ENCODE measurements at places on chromosomes 7 and 10.

GRCh38 chr7:102270178-102270887, 16.3 kb upstream of the SH2B2 start:
- no peaks in the 10 kb centered on the region for H3K4me1 ChIP-seq
- no peak overlapping the region for H3K4me3 ChIP-seq
- no peak overlapping the region for H3K27ac ChIP-seq
- H3K27me3 ChIP-seq = no peaks in the 10 kb centered on the region
- no peaks in the 10 kb centered on the region for H3K36me3 ChIP-seq

DNA sequence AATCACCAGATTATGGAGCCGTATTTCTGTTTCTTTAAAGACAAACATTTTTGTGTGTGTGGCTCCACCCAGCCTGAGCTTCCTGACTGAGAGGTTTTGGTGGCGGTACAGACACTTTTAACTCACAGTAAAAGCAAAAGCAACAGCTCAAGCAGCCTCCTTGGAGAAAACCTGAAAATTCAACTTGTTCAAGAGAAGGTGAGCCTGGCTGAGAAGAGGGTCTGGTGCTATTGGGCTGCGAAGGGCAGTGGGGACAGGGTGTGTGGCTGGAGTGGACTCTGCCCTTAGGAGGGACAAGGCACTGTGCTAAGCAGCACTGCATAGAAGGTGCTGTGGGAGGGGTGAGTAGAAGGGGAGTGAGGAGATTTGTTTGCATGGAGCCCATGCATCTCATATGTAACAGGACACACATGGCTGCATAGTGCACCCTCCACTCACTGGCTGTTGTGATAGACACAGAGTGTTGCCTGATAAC, at the start of gene GIMAP7:
GIMAP7 (plus strand) TSS at position 125 of the 475 bp plus-strand sequence. CDS start 5,103 bp downstream, outside the sequence.
- no peaks in the 10 kb centered on the region for H3K36me3 ChIP-seq
- H3K4me1 ChIP-seq = no peaks in the 10 kb centered on the region
- H3K27me3 ChIP-seq = no peaks in the 10 kb centered on the region
- H3K27ac ChIP-seq = no peak within 1 kb of the TSS

DNA sequence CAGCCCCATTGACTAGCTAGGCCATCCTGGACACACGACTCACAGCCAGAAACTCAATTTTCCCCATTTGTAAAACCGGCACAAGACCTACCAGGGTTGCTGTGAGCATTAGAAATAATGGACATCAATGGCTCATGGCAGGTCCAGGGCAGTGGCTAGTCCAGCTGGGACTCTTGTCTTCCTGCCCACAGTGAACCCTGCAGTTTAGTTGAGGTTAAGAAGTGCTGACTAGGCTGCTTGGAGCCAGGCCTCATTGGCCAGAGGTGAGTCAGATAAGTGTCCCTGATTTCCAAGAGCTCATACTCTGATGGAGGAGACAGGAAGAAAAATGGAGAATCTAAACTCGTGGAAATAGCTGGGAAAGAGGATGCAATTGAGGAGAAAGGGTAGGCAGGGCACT, 123.4 kb upstream of the ZNF92 start:
- no peak overlapping the region for H3K27ac ChIP-seq
- H3K36me3 ChIP-seq = no peaks in the 10 kb centered on the region
- no peaks in the 10 kb centered on the region for H3K27me3 ChIP-seq
- no peaks in the 10 kb centered on the region for H3K4me1 ChIP-seq

- no peak for DNase-seq
- no peaks in the 10 kb centered on the region for H3K4me1 ChIP-seq
- no peaks in the 10 kb centered on the region for H3K36me3 ChIP-seq
- H3K27ac ChIP-seq = no peak overlapping the region
- H3K4me3 ChIP-seq = no peak overlapping the region
Measured at GRCh38 chr7:129986600-129986999, 33.8 kb upstream of the UBE2H start.

DNA sequence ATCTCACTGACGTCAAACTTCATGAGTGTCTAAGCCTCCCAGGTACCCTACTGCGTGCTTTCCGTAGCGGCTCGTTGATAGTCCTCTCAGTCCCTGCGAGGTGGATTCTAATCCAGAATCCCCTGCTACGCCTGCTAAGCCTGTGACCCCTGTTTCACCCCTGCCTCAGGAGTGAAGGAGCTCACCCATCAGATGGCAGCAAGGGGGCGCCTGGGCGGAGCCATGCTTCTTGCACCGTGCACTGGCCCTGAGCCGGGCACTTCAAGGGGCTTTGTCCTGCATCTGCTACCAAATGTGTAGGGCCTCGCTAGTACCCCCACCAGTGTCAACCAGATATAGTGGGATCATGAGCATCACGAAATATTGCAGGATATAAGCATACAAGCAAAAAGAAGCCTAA, 918 bp upstream of the STRA8 start:
- H3K4me3 ChIP-seq = no peak overlapping the region
- H3K27ac ChIP-seq = no peak overlapping the region

GRCh38 chr7:141072548-141073172, 1.2 kb upstream of the TMEM178B start:
- no peaks in the 10 kb centered on the region for H3K36me3 ChIP-seq
- peaks cover 7% of the 10 kb centered on the region for H3K27me3 ChIP-seq
- H3K4me3 ChIP-seq = peak overlapping the region; percentile 51
- no peak overlapping the region for H3K27ac ChIP-seq
- H3K4me1 ChIP-seq = peaks cover 2% of the 10 kb centered on the region

- no peaks in the 10 kb centered on the region for H3K27me3 ChIP-seq
- H3K4me1 ChIP-seq = no peaks in the 10 kb centered on the region
- no peak overlapping the region for H3K27ac ChIP-seq
- H3K4me3 ChIP-seq = no peak overlapping the region
- DNase-seq = no peak
Measured at GRCh38 chr7:108805808-108806397, 236.2 kb downstream of the DNAJB9 start.

All from iPS DF 6.9 (cell line).